ENCODE measurements at places on chromosomes 1 and 21.

DNA sequence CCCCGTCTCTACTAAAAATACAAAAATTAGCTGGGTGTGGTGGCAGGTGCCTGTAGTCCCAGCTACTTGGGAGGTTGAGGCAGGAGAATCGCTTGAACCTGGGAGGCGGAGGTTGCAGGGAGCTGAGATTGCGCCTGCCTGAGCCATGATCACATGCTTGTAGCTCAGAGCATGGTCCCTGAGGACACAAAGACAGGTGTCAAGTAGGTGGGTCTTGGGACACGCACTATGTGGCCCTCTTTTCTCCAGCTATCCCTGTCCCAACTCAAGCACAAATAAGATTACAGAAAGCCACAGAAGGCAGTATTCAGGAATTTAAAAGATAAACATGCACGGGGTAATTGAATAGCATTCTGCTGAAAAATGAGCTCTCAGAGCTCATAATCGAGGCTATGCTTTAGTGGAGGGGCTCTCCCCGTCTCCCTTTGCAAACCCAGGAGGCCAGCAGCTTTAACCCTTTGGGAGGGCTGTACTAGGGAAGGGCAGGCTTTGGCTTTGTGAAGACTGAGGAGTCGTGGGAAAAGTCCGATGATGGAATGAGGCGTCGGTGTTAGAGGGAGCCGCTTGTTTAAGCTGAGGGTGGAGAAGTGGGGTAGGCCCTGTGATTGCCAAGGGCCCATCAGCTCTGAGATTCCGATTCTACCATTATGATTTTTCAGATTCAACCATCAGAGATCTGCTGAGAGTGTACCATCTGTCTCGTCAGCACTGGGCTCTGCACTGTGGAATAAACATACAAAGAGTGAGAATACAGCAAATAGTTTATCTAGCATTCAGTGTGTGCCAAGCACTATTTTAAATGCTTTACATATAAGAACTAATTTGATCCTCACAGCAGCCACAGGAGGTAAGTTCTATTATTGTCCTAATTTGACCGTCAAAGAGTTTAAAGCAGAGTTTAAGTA is 59.7 kb upstream of the CD34 start:
- DNase-seq: no peak

DNA sequence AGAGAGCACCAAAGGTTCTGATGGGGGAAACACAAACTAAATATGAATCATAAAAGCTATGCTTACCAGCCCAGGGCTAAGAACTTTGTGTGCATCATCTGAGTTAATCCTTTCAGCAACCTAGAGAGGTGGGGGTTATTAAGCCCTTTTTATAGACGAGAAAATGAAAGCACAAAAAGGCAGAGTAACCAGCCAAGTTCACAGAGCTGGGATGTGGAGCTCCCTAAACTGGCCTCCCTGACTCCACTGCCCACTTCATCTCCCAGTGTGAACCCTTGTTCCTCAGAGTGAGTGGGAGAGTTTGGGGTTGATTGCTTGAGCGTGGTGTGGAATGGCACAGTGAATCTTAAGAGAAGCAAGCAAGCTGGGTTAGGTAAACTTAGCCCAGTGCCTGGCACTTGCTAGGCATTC is 10.8 kb upstream of the BCAR3 start:
- no peak for DNase-seq

GRCh38 chr1:97901017-97901658 is 19.7 kb downstream of the DPYD start:
- peak; percentile 63 for DNase-seq

GRCh38 chr1:159889821-159890252 is 10.1 kb downstream of the CFAP45 start:
- DNase-seq: peak; percentile 87

DNA sequence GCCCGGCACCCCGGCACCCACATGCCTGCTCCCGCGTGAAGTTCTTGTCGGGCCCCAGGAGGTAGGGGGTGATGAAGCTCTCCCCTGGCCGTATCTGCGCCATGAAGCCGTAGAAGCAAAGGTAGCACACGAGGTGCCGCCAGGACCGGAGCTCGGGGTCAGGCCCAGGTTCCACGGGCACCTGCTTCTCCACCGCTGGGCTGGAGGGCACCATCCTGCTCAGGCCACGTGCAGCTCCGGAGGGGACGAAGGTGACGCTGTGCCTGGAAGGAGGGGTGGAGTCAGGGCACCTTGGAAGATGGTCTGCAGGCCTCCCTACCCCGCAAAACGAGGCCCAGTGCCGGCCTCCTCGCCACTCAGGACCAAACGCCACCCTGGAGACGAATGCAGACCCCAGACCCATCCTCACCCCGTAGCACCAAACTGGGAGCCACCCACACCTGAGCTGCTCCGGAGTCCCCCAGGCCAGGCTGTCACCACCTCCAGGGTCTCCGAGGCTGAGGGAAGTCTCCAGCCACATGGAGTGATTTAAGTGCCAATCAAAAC is 4.4 kb downstream of the SLC19A1 start:
- no peak for DNase-seq

DNA sequence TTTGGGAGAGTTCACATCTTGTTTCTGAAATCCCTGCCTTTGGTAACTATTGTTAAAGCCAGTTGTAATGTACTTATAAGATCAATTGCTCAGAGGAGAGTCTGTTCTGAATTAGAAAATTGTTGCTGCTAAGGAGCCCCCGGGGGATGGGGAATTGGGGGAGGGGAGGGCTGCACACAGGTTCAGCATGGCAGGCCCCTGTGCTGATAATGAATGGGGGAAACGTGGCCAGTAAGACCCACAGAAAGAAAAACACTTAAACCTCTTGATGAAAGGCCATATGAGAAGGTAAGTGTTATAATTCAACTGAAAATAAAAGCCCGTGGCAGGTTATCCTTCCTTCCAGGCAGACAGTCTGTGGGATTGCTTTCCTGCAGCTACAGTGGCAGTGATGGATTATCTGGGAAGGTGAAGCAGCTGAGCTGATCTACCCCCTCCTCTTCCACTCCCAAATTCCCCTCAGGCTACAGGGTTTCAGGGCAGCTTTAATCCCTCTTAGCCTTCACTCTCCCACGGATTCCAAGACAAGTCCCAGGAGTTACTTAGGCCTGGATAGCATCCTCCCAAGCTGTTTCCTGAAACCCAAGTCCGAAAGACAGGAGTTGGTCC is 398.8 kb downstream of the TBX15 start:
- DNase-seq: no peak

DNA sequence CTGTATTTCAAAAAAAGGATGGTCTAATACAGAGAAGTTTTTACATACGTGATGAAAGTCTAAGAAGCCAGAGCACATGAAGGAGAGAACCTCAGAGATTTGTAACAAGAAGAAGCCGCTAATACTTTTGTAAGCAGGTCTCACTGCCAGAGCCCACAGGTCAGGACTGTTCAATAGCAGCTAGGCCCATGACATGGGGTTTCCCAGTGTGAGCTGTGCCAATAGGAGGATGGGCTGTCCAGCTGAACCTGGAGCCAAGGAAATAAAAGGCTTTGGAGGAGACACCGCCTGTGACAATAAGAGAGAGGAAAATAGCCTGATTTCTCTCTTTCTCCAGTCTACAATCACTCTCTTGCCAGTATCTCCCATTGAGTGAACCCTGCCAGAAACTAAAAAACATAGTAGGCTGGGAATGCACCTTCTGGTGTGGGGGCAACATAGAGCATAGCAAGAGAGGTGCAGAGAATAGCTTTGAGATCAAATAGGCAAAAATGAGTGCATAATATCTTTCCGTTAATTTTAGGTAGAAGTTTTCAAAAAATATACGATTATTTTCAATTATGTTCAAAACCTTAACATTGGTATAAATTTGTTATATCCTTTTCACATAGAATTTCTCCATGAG is 360.3 kb downstream of the NEGR1 start:
- no peak for DNase-seq

GRCh38 chr21:41766883-41767605 is at the start of gene RIPK4:
RIPK4 (minus strand) TSS chr21:41767052; CDS start chr21:41767041, 11 bp downstream.
- no peak for DNase-seq

GRCh38 chr1:203954788-203955552 is 93.6 kb downstream of the SNRPE start:
- no peak for DNase-seq

- DNase-seq: no peak
Observed at GRCh38 chr1:237154157-237154556, 112.2 kb downstream of the RYR2 start.

DNA sequence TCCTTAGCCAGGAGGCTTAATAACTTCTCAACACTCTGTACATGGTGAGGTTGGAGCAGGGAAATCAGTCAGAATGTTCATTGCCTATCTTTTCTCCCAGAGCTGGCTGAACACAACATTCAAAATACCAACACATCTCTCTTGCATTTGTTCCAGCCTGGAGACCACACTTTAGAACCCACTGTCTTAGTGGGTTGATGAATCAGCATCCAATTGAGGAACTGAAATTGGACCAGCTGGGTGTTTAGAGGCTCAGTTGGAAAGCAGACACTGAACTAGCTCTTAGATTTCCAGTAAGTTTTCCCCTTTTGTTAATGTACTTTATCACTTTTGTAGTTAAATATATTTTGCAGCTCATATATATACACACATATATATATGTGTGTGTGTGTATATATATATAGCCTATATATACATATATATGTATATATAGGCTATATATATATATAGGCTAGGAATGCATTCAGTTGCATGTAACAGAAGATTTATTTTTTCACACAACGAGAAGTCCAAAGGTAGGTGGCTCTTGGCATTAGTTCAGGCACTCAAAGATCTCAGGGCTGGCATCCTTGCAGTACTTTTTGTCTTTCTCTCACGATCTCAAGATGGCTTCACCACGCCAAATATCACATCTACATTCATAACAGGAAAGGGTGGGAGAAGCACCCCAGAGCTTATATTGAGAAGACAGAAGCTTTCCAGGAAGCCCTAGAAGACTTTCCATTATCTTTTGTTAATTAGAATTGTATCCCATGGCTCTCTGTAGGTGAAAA is 35.0 kb upstream of the HUNK start:
- no peak for DNase-seq

DNA sequence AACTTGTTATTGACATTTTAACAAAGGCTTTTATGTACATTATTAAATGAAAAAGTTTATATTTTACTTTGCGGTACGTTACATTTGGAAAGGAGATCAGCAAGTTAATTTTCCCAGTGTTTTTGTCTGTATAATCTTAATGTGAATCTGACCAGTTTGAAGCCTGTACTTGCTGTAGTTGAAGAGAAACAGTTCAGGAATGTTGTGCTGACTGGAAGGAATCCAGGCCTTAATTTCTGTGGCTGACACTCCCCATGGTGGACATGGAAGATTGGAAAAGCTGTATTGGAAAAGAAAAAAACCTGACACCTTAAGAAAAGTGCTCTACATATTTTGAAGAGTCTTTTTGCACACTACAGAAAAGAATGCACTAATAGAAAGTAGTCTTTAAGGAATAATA is 15.5 kb downstream of the LEPR start:
- no peak for DNase-seq

GRCh38 chr1:41978986-41979385 is 60.3 kb upstream of the HIVEP3 start:
- no peak for DNase-seq

GRCh38 chr1:226722901-226723656 is 16.0 kb downstream of the ITPKB start:
- no peak for DNase-seq

GRCh38 chr1:119740896-119741780 is 27.6 kb downstream of the HMGCS2 start:
- no peak for DNase-seq

GRCh38 chr1:226006686-226007085 is 7.5 kb upstream of the SDE2 start:
- DNase-seq: no peak

DNA sequence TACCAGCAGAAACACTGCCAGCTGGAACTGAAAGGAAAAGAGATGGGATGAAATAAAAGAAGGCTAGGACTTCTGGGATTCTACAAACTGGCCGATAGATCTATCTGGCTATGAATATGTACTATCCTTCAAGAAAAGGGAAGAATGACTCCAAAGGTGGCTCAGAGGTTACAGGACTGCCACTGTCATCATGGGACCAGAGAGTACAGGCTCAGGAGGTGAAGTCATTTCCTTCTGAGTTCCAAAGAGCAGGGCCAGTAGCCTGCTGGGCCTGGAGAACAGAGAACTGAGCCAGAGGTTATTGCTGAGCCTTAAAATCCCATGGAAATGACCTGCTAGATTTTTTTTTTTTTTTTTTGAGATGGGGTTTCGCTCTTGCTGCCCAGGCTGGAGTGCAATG is 27.6 kb downstream of the ZNF496 start:
- DNase-seq: no peak

- no peak for DNase-seq
Observed at GRCh38 chr1:169348383-169349036, 19.1 kb downstream of the NME7 start.

DNA sequence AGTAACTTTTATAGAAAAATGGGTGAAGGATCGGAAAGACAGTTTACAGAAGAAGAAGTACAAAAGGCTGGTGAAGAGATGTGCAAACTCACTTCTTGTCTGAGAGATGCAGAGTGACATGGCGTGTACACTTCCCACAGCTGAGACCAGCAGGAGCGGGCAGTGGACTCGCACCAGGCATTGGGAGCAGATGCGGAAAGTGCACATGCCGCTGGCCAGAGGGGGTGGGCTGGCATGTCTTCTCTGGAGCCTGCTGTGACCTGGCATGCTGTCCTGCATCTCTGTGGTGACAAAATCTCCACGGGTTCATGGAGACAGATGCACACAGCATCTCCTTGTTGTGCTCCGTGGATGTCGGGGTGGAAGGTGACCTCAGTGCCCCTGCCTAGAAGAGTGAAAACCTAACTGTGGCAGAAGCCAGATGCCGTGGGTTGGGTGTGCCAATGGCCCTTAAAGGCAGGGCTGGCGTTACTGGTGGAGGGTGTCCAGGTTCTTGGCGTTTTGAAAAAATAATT is 128.6 kb upstream of the COL6A1 start:
- DNase-seq: no peak

DNA sequence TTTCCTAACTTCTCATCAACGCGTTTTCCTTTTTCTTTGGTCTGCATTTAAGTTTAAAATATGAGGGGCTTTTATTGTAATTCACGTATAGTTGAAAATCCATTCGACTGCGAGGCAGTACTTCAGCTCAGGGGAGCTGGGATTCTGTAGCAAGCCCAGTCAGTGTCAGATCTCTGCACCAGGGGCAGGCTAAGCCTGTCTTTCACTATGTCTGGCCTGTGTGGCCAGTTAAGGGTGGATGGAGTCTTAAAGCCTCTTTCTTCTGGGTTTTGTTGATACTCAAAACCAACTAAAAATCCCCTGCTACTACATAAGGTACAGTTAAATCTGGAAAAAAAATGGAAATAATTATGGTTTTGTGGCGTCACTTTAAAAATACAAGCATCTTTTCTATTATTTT is 124.7 kb downstream of the TYW3 start:
- DNase-seq: no peak

DNA sequence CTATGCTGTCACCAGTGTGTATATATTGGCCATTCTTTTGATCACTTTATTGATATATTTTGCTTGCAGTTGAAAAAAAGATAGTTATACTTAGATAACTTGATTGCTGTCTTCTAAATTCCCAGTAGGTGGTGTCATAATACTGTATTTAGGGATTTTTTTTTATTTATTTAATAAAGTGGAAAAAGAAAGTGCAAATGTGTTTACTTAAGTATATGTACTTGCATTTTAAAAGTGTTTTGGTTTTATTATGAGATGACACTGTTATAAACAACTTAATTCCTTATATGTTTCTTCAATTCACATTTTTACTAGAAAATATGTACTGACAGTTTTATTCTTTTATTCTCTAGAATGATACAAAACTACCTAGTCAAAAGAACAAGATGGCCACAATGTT is 164.8 kb downstream of the USP25 start:
- DNase-seq: peak; percentile 20

GRCh38 chr1:205053296-205053695 is 10.3 kb downstream of the CNTN2 start:
- DNase-seq: no peak

All from glomerular endothelial cell (primary cell).